Right forelimb (tissue), 1 donor: ENCODE measurements at places on chromosomes 2 and 18.

DNA sequence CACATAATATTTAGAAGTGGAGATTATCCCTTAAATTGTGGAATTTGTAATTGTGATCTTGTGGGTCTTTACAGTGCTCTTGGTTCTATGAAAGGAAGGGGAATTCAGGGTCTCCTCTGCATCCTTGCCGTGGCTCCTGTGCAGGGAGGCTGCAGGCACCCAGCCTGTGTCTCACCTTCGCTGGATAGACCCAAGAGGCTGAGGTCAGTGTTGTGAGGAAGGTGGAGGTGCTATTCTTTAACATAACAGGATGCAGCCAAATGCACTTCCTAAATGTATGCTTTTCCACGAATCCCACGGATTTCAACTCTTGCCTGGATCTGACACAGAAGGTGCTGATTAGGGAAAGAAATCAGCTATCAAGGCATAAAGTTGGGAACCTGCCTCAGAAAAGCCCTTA lies 69.5 kb downstream of the TMEM18 start:
- DNase-seq: no peak

- no peak for DNase-seq
These were observed 308.0 kb upstream of the STON1 start for GRCh38 chr2:48221846-48222516.

DNA sequence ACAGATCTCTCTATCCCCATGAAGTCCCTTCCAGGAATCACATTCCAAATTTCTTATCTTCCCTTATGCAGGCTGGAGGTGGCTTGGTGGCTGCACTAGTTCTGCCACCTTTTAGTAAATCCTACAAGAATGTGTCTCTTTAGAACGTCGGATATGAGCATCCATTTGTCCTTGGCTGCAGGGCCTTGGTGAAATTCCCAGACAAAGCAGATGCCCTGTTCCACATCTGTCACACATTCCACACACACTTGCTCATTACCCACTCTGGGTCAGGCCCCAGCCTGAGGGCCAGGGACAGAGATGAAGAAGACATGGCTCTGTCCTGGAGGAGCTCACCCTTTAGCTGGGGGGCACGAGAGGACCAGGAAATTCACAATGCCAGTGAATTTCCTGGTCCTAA lies 31.2 kb upstream of the GPR17 start:
- DNase-seq: no peak

DNA sequence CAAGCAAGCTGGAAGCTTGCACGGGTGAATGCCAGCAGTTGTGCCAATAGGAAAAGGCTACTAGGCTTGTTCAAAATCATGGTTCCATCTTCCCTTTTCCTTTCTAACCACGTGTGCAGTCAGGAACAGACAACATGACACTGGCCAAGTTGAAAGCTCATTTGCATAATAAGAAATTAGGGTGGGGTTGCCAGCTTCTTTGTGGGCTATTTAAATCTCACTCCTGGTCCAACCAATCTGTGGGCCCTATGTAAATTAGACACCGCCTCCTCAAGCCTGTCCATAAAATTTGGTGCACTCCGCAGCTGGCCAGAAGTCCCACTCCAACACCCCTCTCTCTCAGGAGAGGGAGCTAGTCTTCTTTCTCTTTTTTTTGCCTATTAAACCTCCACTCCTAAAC lies 1948.4 kb upstream of the PIK3C3 start:
- no peak for DNase-seq

DNA sequence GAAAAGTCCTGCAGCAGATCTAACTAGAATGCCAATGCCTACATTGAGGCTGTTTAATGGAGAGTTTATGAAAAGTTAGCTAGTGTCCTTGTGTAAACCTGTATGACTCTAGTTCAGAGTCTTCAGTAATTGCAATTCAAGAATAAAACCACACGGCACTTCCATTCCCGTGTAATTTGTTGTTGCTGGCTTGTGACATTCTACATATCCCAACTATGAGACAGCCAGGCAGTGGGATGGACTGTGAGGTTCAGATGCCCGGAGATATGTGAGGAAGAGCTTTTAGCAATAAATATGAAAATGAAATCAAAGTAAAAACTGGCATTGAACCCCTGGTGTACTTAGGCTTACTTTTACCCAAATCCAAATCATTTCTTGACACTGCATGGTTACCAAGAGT lies 263.4 kb downstream of the NEDD4L start:
- DNase-seq: no peak

- DNase-seq: no peak
These were observed 46.4 kb upstream of the RNF152 start for GRCh38 chr18:61939046-61939674.

- no peak for DNase-seq
These were observed 613.3 kb downstream of the TSN start for GRCh38 chr2:122368576-122369243.

DNA sequence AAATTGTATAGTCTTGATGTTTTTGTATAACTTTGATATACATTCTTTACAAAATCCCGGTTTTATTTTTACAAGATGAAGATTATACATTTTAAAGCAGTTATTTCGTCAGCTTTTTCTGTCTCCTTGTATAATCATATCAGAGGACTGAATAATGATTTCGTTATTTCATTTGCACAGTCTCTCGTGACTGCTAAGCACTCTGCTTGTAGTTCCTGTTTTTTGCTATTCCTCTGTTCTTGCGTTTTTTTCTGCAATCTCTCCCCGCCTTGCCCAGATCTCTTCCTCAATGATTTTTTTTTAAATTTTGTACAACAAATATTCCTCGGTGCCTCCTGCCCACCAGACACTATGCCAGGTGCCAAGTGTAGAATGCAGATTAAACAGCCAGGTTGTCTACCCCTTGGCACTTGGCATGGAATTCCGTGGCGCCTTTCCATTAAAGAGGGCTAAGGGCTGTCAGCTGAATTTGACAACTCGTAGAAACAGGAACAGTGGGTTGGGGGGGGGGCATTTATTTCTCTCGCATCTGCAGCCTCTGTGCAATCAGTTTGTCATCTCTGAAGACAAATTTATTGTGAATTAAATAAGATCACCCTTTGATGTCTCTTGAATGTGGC lies 69.6 kb downstream of the KLHL29 start:
- no peak for DNase-seq

- DNase-seq: no peak
These were observed 92.7 kb upstream of the WDSUB1 start for GRCh38 chr2:159379181-159379580.

GRCh38 chr18:11034884-11035283 lies 114.5 kb downstream of the PIEZO2 start:
- DNase-seq: no peak

GRCh38 chr2:15389895-15390294 lies 171.2 kb downstream of the NBAS start:
- no peak for DNase-seq

DNA sequence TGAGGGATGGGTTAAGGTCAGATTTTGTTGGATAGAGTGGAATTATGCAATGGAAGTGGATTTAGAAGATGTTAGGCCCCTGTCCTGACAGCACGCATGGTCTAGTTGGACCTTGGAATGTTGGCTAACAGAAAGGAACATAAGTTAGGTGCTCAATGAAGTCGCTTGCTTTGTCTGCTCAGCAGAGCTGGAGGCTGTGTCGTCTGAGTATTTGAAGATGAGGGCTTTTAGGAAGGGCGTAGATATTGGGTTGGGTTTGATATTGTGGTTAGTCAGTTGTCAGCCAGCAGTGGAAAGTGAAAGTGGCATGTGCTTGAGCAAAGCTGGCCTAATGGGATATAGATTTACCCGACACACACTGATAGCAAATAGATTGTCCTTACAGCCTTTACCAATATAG lies 239.3 kb downstream of the PRKCE start:
- DNase-seq: no peak

GRCh38 chr2:96554293-96555145 lies 18.0 kb downstream of the ARID5A start:
- no peak for DNase-seq

- no peak for DNase-seq
These were observed 377.3 kb downstream of the LNPK start for GRCh38 chr2:175624785-175625184.

DNA sequence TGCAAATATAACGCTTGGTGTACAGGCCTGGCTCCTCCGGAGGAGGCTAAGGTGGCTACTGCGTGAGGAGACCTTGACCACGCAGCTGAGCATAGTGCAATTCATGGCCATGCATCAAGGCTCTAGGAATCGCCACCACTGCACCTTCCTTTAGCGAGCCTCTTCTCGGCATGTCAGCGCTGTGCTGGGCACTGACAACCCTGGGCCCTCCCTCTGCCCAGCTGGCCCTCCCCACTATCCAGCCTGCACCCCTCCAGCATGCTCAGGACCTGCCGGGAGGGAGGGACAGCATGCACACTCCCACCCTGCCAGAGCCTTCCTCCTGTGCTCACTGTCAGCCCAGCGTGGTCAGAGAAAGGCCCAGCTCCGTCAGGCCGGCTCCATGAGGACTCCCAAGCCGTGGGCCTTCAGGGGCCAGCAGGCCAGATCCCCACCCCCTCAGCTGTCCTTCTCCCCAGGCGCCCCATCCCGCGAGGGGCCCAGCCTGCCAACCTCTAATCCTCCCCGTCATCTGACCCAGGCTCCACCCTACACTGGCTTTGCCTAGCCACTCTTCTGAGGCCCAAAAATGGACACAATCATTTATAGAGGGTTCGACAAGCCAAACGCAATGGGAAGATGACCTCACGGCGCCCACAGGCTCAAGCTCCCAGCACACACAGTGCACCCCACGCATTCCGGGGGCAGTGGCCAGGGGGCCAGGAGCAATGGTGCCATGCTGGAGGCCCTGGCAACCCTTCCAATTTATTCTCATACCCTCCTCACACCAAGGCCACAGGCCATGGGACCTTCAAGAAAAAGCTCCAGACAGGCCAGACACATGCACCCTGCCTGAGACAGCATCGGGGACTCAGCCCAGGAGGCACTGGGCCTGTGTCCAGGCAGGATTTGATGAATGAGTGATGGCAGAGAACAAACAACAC lies 3.5 kb downstream of the BIN1 start:
- DNase-seq: peak; percentile 48

DNA sequence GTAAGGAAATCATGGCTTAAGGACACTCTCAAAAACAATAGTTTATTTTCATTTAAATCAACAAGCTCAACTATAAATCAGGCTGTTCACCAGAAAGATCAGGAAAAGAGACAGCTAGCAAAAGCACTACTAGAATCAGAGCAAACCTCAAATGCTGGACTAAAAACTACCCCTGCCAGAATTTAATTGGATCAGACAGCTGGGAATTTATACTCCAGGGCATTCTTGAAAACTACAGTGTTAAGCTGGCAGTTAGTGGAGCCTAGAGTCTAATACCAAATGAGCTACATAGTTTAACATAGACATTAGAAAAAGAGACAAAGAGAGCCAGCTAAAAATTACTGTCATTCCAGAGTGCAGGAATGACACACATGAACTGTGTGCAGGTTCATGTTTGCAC lies 1016.4 kb upstream of the CRIM1 start:
- DNase-seq: no peak

DNA sequence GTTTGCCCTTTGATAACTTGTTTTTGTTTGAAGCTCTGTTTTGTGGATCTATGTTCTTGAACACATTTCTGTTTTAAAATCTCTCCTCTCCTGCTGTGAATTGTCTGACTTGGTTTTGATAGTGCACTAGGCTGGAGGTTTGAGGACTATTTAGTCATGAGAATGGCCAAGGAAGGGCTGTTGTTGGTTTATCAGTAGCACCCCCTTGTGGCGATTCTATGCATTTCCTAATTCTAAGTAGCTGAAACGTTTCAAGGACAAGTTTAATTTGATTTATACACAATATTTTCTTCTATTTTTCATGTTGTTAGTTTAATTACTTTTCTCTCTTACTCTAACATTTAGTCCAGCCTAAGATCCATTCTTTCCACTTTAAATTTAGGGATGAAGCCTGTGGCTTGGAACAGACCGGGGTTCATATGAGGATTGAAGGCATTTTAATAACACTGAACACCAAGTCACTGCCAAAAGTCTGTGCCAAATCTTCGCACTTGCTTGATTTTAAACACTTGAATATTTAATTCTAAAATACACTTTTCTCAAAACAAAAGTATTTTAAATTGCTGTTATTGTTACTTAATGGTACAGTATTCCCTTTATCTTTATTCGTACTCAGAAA lies 166.0 kb downstream of the SOCS6 start:
- no peak for DNase-seq

DNA sequence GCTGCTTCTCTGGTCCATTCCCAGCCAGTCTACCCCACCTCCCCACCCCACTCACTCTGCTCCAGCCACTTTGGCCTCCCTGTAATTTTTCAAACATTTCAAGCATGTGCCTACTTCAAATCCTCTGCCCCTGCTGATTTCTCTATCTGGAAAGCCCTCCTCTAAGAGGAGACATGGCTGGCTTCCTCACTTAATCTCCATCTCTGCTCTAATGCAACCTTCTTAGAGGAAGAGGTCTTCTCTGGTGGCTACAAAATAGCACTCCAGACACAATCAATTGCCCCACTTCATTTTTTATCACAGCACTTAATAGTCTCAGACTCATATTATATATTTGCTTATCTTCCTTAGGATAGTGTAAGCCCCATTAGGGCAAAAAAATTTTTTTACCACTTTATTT lies 161.1 kb upstream of the SLC39A10 start:
- no peak for DNase-seq

- DNase-seq: no peak
These were observed 254.6 kb downstream of the RND3 start for GRCh38 chr2:150232871-150233270.

GRCh38 chr18:60113396-60113795 lies 213.6 kb downstream of the PMAIP1 start:
- DNase-seq: no peak

DNA sequence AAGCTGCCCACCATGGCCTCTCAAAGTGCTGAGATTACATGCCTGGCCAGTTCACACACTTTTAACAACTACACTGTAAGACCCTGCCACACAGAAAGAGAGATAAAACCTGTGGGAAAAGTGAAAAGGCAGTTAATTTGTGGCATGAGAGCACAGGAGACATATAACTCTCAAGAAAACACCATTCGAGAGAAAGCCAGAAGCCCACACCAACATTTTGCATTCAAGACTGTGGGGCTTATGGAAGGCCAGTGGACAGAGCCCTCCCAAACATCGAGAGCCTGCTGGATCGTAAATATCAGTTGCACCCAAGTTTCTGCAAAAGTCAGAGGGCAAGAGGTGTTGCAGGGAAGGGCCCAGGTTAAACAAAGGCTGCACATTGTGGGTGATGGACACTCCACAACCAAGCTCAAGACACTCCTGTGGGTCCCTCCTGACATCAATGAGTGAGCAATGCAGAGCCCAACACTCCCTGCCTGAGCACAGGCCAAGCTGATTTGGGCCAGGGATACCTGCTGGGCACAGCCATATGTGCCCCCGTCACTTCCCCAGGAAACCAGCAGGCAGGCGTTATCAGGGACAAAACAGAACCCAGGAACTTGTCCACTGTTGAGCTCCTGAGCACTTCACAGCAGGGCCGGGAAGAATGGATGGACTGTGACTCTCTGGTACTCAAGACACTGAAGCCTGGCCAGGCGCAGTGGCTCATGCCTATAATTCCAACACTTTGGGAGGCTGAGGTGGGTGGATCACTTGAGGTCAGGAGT lies 114.4 kb downstream of the ZFP36L2 start:
- no peak for DNase-seq

- DNase-seq: no peak
These were observed 203.0 kb upstream of the PXDN start for GRCh38 chr2:1947316-1947715.

GRCh38 chr2:33375054-33375453 lies 101.4 kb upstream of the RASGRP3 start:
- DNase-seq: no peak

- DNase-seq: no peak
These were observed 9.4 kb downstream of the ABCG8 start for GRCh38 chr2:43848214-43848613.
